ENCODE measurements at places on chromosomes 16 and 17.

- no peak for DNase-seq
Observed at GRCh38 chr17:51601622-51602261, 341.4 kb downstream of the UTP18 start.

- no peak for DNase-seq
Observed at GRCh38 chr17:67555855-67556254, 161.9 kb upstream of the NOL11 start.

- DNase-seq: no peak
Observed at GRCh38 chr16:6827931-6828330, 504.7 kb upstream of the RBFOX1 start.

GRCh38 chr17:3544365-3544764, 13.2 kb downstream of the TRPV3 start:
- DNase-seq: no peak

Data from suppressor macrophage treated with lipopolysaccharide for 4 hours (primary cell).